Esophagus squamous epithelium (tissue), 5 donors: ENCODE measurements at places on chromosomes 16 and 17.

DNA sequence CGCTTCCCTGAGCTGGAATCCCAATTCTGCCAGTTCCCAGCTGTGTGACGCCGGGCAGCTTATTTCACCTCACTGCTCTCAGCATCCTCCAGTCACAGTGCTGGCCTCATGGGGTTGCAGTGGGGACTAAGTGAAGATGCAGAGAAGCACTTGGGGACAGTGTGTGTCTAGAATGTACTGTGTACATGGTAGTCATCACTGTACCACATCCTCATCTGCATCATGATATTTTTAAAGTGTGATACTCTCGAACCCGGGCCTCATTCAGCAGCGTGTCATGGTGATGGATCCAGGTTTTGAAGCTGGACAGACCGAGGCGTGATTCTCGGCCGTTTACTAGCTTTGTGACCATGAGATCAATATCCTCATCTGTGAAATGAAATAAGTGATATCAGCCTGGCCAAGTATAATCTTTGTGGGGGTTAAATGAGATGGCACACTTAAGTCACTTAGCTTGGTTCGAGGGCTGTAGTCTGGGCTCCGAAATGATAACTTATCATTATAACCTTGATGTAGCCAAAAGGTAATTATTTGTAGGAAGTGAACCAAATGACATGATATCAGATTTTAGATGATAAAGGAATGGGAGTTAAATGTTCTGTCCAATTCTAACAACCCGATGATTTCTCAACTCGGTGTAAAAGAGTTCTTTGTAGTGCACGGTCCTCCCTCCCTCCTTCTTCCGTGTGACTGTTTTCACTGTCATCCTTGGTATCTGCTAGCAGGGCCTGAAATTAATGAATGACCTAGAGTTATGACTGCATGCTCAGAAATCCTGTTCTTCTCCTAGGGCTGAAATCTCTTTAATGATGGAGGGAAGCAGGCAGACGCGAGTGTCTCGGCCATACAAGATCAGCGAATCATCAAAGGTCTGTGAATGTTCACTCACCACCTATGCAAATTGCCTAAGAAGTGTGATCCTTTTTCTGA lies 2.0 kb downstream of the KLHL36 start:
- DNase-seq, result no peak

- no peak for DNase-seq
Measured at GRCh38 chr17:38429476-38430100, 1.3 kb downstream of the ARHGAP23 start.

- peak; percentile 21 for DNase-seq
Measured at GRCh38 chr17:50638966-50639713, 4.5 kb downstream of the ABCC3 start.

GRCh38 chr16:47033176-47033575 lies 59.7 kb upstream of the DNAJA2 start:
- DNase-seq, result no peak

DNA sequence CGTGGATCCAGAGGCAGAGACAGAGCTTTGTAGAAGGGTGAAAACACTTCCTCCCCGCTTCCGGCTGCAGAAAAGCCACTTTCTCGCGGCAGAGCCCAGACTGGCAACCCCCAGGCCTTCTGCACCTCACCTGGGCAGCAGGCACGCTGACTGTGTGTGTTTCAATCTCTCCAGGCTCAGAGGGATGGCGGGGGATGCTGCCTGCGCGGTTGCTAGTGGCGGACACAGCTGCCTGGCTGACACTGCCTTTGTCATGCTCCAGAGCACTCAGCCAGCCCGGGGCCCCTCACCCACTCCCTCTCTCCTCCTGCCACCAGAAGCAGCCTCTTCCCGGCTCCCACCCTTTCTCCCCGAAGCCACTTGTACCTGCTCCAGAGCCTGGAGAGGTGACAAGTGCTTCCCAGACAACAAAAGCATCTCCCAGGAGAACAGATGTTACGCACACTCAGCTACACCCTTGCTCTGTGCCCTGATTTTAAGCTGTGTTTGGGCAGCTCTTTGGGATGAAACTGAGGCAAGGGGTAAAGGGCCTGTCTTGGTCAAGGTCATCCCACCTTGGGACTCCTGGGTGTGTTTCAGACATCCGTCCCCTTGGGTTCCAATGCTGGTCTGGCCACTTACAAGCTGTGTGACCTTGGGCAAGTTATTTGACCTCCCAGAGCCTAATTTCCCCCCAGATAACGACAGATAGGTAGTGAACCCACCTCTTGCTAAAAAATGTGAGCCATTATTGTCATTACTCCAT lies 9.2 kb upstream of the GLIS2 start:
- no peak for DNase-seq

DNA sequence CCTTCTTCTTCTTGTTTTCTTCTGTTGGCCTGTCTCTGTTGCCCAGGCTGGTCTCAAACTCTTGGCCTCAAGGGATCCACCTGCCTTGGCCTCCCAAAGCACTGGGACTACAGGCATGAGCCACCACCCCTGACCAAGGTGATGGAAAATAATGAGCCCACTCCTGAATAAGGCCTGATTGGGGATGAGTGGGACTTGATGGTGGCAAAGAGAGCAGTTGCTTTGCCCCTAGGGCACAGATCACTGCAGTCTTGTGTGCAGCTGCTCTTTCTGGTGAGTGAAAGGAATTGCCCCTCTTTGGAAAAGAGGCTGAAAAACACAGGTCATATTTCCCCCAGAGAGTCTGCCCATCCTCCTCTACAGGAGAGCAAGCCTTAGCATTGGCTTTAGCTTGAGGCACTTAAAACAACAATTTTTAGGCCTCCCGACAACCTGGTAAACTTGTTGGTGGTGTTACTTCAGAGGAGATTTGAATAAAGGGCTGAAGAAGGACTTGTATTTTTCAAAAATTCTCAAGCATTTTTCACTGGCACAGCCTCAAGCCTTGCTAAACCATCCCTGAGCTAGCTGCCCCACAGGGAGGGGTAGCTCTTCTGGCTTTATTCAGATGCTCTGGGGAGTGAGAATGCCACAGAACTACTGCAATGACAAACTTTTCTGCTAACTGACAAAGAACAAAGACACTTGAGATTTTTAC lies 6.1 kb upstream of the PDP2 start:
- no peak for DNase-seq

DNA sequence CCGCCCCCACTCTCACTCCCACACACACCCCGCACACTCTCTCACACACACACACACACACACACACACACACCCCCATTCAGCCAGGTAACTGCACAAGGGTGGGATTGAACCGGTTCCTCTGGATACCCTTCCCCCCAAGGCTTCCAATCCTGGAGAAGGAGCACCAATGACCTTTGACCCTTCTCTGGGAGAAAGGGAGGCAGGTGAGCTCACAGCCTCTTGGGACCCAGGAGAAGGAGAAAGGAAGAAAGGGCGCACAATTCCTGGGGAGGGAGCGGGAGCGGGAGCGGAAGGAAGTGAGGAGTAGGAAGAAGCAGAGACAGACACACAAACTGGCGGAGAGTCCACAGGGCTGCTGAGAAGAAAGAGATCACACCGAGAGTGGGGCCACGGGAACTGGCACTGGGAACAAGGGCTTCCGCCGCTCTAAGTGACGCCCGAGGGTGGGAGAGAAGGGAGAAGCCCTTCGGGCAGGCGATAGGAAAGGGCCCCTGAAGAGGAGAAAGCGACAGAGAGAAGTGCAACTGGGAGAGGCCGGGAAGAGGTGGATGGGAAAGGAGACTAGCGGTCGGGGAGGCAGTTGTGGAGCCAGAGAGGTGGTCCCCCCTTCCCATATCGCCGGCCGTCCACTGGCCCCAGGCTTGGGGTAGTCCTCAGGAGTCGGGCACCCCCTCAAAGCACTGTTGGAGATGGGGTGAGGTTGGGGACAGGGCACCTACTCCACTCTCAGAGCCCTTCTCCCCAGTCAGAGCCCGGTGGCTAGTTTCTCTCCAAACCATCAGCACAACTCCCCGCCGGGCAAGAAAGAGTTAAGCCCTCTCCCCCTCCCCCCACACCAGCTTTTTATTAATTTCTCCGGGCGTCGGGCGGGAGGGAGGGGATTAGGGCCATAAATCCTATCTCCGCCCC lies 1.3 kb downstream of the SAMD14 start:
- DNase-seq, result no peak

DNA sequence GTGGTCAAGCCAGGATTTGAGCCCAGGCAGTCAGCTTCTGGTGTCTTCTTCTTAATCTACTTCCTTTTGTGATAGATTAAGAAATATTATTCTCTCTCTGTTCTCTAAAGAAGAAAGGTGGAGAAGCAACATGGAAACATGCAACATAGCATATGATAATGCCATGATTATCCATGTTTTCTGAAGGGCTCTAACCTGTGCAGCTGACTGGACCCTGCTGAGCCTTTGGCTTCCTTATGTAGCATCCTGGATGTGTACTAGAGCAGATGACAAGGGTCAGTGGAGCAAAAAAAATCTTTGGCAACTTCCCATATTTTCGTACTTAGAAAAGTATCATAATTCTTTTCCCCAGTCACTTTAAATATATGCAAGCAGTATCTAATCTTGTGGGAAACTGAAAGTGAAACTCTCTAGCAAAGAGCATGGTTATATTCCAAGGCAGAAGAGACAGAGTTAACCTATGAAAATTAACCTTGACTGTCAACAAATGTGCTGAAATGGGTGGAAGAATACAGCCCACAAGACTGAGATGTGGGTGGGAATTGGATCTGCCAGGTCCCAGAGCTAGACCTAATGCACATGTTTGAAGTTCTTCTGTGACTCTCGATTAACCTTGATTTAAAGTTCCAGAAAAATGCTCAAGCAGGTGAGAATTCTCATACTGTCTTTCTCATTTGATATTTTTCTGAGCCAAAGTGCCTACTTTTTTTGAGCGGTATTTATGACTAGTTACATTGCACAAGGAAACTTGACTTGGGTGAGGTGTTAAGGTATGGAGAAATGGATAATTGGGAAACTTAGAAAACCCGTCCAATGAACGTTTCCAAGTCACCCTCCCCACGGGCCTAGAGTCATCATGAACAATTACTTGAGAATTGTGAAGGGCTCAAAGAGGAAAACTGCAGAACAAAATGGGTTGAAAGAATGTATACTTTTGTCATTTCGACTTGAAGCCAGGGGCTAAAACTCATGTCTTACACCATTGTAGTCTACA lies 248.6 kb downstream of the FTO start:
- DNase-seq, result no peak
